ENCODE measurements at places on chromosomes 5 and 9. TPM values are rescaled to one million over a fixed set of nuclear protein-coding genes. Genes with fewer than 3 reads are reported as not detected.

The TXNDC8 gene
- total RNA-seq: not detected

The SH2D3C gene
- total RNA-seq: 13.7 TPM

The NTNG2 gene
- 3.9 TPM for total RNA-seq

The DRD1 gene
- 0.32 TPM for total RNA-seq

The GRIN3A gene
- total RNA-seq: not detected

The SNCAIP gene
- 36.3 TPM for total RNA-seq

The SLC6A3 gene
- 0.32 TPM for total RNA-seq

The PRKAA1 gene
- 99.6 TPM for total RNA-seq

The FRMD3 gene
- 47.1 TPM for total RNA-seq

The OR1J2 gene
- not detected for total RNA-seq

The TRIM36 gene
- total RNA-seq: 0.46 TPM

The PKD2L2 gene
- total RNA-seq: not detected

The OBP2B gene
- total RNA-seq: not detected

Measured in omental fat pad (tissue), 4 donors.